HuH-7 (cell line): ENCODE measurements at places on chromosomes 5 and 9.

GRCh38 chr5:10319202-10319851, 11.6 kb upstream of the CMBL start:
- DNase-seq: no peak

DNA sequence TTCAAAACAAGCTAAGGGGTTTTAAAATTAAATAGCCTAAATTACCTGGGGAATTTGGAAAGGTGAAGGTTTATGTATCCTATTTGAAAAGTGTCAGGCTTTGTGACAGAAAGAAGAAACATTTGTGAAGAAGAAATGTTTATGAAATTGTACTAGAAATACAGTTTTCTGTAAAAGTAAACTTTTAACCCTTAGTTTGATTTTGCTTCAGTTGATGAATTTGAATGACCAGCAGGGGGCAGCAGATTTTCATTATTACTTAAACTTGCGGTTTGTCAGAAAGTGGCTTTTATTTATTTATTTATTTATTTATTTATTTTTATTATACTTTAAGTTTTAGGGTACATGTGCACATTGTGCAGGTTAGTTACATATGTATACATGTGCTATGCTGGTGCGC, 58.1 kb downstream of the NNT start:
- DNase-seq: no peak

GRCh38 chr9:10721301-10721700, 108.5 kb upstream of the PTPRD start:
- DNase-seq: no peak

DNA sequence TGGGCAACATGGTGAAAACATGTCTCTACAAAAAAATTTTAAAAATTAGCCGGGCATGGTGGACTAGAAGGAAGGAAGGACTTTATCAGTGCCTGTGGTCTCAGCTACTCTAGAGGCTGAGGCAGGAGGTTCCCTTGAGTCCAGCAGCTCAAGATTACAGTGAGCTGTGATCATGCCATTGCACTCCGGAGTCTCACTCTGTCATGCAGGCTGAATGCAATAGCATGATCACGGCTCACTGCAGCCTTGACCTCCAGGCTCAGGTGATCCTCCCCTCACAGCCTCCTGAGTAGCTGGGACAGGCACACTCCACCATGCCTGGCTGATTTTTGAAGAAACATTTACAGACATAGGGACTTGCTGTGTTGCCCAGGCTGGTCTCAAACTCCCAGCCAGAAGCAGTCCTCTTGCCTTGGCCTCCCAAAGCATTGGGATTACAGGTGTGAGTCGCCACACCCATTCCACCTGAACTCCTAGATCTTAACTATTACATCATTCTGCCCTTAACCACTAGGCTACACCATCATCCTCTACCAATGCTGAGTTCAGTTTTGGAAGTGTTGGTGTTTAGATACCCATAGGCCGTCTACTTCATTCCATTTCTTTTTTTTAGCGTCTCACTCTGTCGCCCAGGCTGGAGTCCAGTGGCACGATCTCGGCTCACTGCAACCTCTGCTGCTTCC, 2.0 kb upstream of the URM1 start:
- DNase-seq: no peak

GRCh38 chr5:172188893-172189692, 1.1 kb upstream of the STK10 start:
- no peak for DNase-seq

- no peak for DNase-seq
Observed at GRCh38 chr5:41598011-41598410, 87.6 kb upstream of the PLCXD3 start.

GRCh38 chr9:89368978-89369377, 50.7 kb downstream of the SECISBP2 start:
- no peak for DNase-seq

DNA sequence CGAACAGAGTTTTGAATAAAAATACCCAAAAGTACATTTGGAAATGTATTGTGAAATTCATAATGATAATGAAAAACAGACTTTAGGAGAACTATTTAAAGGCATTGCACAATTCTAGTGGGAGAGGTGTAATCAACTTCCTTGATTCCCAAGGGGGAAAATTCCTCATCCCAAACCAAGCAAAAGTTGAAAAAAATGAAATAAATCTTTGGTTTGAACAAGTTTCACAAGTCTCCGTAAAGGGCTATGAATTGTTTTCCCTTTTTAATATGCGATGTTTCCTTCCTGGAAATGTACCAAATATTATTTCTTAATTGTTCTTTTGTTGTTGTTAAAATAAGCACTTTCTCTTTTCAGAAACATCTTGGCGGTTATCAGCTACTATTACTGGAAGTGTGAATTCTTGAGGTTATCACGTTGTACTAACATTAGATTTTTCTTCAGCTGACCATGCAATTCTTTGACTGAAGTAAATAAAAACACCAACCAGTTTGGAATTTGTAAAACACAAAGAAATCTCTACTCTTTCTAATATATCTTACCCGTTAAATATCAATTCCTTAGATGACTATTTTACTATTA, 59.3 kb downstream of the SVEP1 start:
- no peak for DNase-seq

GRCh38 chr5:158414780-158415179, 555.8 kb upstream of the CLINT1 start:
- no peak for DNase-seq

DNA sequence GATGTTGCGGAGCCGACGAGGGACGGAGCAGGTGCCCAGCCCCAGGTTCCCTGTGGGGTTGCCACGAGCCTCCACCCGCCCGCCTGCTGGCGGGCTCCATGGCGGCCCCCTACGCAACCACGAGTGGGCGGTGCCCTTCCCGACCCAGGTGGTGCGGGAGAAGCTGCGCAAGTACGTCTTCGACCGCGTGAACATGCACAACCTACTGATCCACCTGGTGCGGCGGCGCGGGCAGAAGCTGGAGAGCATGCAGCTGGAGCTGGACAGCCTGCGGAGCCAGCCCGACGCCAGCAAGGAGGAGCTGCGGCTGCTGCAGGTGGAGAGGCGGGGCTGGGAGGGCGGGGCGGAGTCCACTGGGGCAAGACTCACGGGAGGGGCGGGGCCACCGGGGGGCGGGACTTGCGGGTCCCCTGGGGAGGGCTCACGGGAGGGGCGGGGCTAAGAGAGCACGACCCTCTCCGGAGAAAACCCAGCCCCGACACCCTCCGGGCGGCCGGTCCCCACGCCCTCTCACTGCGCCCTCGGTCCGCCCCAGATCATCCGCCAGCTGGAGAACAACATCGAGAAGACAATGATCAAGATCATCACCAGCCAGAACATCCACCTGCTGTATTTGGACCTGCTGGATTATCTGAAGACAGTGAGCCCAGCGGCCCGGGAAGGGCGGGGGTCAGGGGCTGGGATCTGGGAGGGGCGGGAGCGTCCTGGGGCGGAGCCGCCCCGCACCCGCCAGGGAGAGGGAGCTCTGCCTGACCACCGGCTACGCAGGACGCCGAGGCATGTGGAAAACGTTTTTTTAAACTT, 3.9 kb downstream of the CCDC183 start:
- DNase-seq: peak; percentile 89
